Activated CD4-positive, alpha-beta T cell treated with anti-CD3 and anti-CD28 coated beads, Interleukin-2, amount 50 U/mL, for 1 hour (primary cell): ENCODE measurements at places on chromosomes 2 and 18.

DNA sequence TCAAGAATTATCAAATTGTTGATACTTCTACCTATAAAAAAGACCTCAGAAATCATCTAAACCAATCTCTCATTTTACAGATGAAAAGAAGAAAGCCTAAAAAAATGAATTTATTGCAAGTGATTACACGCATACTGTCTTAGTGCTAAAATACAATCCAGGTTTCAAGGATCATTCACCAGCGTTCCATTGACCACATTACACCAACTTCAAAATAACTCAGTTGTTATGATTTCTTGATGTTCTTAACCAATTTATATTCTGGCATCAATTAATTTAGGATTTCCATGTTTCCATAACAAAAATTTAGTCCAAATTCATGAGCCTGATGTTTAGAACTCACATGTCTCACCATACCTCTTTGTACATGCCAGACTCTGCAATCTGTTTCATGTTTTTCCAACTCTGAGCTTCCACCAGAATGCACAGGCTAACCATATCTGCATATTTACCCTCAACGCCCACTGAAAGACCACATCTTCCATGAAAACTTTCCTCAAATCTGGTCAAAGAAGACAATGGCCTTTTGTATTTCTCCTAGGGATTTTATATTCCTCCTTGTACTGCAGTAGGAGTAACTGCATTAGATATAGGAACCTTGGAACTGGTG, 2.1 kb upstream of the INSIG2 start:
- DNase-seq, result no peak

DNA sequence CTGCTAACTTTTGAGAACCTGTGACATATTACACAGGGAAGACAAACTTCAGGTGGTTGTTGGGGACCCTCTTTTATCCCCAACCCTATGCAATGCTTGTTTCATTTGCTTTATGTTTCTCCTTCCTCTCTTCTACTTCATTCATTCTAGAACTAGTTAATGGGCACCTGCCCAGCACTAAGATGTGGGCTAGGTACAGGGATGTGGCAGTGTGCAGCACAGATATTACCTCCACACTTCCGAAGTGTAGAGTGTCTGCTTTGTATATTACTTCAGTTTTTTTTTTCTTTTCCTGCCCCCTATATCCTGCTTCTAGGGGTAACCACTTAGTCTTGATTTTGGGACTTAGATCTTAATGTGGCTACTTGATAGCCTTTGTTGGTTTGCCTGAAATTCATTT, 35.1 kb downstream of the CD28 start:
- no peak for DNase-seq

- no peak for DNase-seq
Measured at GRCh38 chr2:121869363-121869762, 113.9 kb downstream of the TSN start.

- no peak for DNase-seq
Measured at GRCh38 chr18:62898359-62898758, 183.0 kb downstream of the PHLPP1 start.

GRCh38 chr2:41621095-41621494, 426.7 kb upstream of the PKDCC start:
- no peak for DNase-seq

DNA sequence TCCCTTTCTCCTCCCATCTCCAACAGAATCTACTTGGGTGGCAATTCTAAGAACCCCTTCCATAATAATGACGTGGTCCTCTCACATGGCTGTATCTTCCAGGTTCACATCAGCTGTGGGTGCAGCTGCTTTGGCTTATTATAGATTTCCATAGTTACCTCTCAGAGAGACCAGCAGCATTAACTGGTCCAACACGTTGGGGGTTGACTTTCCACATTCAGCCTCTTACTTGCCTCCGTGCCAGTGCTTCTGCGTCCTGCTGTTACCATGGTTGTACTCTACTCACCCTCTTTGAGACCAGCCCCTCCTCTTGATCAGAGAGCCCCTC, 570.7 kb downstream of the PLCL1 start:
- DNase-seq, result no peak

DNA sequence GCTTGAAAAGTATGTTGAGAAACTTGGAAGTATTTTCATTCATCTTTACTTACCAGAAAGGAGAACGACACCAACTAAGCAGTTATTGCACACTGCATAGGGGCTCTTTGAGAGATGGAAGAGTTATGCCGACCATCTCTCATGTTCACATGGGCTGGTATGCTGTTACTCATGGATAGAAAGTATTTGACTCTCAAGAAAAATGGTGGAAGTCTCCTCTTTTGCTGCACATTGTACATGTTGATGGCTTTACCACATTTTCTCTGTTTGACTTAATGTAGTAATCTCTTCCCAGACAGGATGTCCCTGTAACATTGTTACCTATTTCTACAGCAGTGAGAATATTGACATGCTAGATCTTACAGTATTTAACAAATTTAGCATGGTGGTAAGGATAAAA, 23.2 kb downstream of the CAB39 start:
- no peak for DNase-seq

- DNase-seq, result peak; percentile 94
Measured at GRCh38 chr2:43127208-43127940, 99.0 kb downstream of the ZFP36L2 start.

DNA sequence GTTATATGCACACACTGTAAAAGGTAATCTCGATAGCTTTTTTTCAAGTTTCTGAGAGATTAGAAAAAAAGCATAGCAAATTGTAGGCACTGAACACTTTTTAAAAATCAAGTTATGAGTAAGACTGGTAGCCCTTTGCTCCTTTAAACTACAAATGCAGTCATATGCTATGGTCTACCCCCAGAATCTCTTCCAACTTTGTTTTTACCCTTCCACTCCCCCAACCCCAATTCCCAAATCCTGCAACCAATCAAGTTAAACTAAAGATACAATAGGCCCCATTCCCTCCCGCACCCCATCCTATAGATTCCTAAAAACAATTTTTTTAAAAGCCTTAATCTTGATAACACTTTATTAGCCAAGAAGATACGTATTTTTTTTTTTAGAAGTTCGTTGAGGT, 752 bp upstream of the BAZ2B start:
- no peak for DNase-seq

- DNase-seq, result no peak
Measured at GRCh38 chr2:164620457-164620856, 825 bp downstream of the GRB14 start.

GRCh38 chr2:1649103-1650084, 94.9 kb downstream of the PXDN start:
- DNase-seq, result no peak

GRCh38 chr2:67095121-67095520, 302.0 kb upstream of the ETAA1 start:
- no peak for DNase-seq

DNA sequence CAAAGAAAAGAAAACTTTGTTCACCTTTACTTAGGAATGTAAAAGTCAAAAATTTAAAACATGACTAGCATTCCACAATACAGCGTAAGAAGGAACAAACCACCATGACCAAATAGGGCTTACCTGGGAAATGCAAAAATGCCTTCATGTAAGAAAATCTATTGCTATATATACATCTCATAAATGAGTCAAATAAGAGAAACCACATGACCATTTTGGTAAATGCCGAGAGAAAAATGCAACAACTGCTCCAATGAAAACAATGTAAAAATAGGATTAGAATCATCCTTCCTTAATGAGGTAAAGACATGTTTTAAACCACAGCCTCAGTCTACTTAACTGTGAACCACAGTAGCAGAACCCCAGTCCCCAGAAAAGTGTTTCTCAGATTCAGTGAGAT, 49.4 kb downstream of the TGOLN2 start:
- no peak for DNase-seq

DNA sequence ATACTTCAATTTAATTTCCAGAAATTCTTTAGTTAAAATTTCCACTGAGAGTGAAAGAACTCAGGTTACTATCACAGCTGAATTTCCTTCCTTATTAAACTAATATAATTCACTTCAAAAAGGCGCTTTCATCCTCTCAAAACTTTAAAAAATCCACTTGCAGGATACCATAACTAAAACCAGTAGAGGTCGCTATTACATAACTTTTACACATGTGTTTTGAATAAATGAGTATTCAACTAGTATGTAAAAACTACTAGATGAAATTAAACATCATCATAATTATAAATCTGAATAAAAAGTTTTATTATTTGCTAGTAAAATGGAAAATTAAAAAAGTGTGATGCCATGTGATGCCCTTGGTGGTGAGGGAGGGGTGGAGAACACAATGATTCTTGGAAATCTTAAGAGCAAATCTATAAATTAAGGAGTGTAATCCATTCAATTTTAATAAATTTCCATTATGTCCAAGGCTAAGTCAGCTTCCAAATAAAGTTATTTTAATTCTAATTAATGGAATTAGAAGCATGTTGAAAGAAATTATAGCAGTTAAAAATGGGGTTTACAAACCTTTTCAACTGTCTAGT, 61.4 kb downstream of the SOS1 start:
- no peak for DNase-seq

GRCh38 chr18:77648411-77648810, 398.8 kb downstream of the GALR1 start:
- no peak for DNase-seq

DNA sequence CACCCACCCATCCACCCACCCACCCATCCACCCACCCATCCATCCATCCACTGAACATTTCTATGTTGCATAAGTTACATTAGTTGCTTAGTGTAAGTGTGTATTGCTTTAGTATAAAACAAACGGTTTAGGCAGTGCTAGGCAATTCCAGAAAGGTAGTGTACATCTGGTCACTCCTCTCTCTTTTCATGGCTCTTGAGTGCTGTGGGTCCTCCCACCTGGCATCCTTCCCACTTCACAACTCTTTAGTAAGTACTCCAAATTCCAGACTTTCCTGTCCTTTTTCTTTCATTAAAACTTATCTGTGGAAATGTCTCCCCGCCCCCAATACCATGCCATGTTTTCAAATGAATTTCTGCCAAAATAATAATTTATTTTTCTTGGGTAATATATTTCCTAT, 122.5 kb downstream of the PLEKHM3 start:
- DNase-seq, result no peak

DNA sequence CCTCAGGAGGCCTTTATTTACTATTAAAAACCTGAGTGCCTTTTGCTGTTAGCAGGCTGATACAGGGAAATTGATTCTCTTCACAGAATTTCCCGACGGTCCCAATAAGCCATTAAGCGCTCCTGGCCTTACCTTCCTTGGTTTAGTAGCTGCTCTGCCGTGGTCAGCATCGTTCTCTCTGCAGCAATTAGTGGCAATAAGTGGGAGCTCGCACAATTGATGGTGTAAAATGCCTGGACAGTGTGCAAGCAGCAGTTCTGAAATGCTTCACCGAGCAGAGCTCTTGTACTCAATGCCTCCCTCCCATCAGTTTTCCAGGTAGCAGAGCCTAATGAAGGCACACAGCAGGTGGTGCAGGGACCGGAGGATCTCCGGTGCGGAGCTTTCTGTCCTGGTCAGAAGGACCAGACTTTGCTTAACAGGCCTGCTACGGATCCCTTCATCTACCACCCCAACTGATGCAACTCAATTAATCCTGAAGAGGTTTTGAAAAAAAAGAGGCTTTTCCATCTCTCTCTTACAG, 1.1 kb upstream of the LINC00305 start:
- no peak for DNase-seq
